ENCODE measurements at places on chromosomes 5 and 9. TPM values are rescaled to one million over a fixed set of nuclear protein-coding genes. Genes with fewer than 3 reads are reported as not detected.

DNA sequence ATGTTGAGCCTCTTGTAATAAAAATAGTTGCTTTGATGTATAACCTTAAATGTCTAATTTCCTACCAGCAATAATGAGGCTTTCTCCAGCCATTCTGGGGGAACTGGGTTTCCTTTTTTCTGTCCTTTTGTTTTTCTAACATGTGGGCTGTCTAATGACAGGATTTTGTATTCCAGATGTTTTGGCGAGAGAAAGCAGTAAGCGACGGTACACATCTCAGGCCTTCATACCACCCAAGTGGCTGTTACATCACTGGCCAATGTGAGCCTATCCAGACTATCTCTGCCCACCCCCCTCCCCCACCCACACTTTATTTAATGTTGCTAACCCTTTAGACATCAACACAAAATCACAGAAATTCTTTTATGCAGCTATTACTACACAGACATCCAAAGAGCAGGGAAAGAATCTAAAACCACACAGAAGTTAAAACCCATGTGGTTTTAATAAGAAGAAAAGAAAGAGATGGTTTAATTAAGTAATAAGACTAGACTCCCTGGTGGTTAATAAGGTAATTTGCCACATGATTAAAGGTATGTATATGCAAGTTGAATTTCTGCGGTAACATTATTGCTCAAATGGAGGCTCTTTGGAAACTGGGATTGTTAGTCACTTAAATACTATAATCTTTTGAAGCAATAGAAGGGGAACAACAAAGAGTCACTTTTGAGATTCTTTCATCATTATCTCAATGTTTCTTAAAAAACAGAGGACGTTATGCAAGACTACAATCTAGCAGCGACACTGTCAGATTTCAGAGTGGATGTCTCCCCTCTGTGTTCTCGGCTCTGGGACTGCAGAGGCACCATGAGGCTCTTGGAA lies 365.1 kb downstream of the ENC1 start:
- DNase-seq = no peak

DNA sequence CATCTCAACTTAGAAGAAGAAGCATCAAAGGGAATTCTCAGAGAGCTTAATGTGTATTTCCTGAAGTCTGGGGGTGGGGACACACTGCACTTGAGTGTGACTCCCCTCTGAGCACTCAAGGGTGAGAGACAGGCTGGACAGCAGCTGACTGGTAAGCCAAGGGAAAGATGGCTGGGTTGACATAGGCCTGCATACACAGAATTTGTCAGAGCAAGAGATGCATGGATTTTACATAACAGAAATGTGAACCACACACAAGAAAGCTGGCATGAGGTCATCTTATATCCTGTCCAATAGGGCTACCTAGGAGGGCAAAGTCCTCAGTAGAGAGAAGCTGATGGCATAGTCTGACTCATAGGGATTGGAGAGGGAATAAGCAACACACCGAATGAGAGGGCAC lies 114.3 kb upstream of the EPB41L4A start:
- DNase-seq = peak; percentile 66

DNA sequence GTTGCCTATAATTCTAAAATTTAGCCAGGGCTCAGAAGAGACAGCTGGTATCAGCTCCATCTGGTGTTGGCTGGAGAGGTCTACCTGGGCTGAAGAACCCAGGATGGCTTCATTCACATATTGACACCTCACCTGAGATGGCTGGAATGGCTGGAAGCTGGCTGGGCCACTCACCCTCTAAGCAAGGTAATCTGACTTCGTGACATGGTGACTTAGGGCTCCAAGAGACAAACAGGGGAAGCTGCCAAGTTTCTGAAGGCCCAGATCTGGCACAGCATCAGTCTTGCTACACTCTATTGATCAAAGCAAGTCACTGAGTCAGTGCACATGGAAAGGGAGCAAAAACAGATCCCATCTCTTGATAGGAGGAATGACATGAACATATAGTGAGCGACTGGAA lies 102.3 kb downstream of the EPB41L4A start:
- no peak for DNase-seq

DNA sequence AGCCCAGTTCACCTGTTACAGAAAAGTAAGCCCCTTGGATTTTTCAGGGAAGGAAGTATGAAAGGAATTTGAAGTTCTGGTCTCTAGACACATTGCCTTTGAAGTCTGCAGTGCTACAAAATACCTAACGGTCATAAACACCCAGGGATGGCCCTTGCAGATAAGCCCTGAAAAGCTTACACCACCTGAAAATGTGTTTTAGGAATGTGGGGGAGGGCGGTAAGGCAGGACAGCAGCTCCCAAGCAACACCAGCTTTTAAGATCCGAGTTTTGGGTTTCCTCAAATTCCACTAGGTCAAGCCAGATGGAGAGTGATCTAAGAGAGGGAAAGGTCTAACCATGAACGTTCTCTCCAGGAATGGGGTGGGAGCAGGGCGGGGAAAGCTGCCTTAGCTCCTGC lies 114.1 kb upstream of the PANK3 start:
- DNase-seq = peak; percentile 25

DNA sequence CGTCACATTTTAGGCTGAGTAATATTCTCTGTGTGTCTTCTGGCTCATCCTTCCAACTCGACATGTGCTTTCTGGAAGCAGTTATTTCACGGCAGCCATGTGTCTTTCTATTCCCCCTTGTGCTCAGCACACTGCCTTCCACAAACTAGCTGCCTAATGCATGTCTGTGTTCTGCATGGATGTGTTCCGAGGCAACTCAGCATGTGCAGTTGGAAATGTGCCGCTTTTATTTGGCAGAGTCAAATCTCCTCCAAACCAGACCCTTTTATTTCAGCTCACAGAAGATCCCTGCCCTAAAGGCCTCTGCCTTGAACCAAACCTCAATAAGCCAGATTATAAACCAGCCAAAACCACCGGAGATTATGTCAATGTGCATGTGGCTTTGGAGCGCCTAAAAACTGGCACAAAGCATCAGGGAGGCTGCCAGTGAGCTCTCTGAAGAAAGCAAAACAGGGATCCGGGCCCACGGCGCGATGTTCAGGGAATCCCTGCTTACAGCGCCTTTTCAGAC lies 360.2 kb downstream of the DEPDC1B start:
- no peak for DNase-seq

The PCDHA5 gene
- not detected for total RNA-seq

The LIX1 gene
- not detected for total RNA-seq

Measured in HT-29 (cell line).